ENCODE measurements at places on chromosomes 6 and 20. TPM values are rescaled to one million over a fixed set of nuclear protein-coding genes. Genes with fewer than 3 reads are reported as not detected.

DNA sequence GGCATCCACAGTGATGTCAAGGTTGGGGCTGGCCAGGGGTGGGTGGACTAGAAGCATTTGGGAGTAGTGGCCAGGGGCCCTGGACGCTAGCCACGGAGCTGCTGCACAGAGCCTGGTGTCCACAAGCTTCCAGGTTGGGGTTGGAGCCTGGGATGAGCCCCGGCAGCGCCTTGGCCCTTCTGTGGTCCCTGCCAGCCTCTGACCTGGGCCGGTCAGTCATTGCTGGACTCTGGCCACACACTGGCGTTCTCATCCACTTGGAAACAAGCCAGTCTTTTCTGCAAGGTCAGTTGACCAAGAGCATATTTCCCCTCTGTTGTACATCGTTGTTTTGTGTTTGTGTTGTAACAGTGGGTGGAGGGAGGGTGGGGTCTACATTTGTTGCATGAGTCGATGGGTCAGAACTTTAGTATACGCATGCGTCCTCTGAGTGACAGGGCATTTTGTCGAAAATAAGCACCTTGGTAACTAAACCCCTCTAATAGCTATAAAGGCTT is 8.4 kb downstream of the PSMA7 start:
- no peak for DNase-seq

The BMP7 gene
- total RNA-seq = 10.5 TPM

DNA sequence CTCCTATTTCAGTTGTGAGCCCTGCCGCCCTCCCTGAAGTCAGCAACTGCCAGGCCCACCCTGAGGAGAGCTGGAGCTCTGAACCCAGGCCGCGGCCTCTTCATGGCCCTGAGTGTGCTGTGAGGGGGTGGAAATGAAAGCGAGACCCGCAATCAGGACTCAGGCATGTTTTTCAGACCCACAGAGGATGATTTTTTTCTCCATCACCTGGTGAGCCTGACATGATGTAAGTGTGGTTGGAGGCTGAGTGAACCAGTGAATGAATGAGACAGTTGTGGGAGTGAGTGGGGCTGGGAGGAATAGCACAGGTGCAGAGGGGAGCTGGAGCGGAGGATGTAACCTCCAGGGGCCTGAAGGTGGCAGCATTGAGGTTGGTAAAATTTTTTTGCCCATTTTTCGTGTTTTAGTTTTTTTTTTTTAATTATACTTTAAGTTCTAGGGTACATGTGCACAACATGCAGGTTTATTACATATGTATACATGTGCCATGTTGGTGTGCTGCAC is 18.3 kb downstream of the RAET1L start:
- DNase-seq = no peak

DNA sequence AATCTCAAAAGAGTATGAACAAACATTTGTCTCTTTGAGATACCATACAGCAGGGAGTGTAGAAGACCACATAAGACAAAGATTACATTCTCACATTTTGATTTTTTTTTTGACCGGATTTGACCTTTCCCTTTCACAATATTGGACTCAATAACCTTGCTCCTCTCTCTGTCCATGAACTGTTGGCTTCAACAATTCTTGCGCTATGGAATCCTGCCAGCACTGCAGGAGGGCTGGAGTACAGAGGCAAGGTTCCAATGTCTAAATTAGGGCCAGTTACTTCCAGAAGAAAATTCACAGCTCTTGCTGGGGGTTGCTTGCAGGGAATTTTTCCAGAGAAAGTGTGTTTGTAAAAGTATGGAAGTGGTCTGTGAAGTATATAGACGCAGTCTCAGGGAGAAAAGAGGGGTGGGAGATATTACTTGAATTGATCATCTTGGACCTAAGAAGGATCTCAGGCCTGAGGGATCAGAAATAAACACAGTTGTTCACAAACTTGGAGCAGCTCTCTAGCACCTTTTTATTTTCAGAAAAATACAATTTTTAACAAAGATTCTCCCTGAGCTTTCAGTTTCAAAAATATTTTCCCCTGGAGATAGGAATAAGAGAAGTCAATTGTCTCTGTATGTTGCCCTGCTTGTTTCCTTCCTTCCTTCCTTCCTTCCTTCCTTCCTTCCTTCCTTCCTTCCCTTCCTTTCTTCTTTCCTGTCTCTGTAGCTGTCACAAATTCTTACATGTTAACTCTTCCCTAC is 765.9 kb downstream of the BCKDHB start:
- no peak for DNase-seq

GRCh38 chr6:136059308-136059707 is 190.8 kb downstream of the MTFR2 start:
- no peak for DNase-seq

DNA sequence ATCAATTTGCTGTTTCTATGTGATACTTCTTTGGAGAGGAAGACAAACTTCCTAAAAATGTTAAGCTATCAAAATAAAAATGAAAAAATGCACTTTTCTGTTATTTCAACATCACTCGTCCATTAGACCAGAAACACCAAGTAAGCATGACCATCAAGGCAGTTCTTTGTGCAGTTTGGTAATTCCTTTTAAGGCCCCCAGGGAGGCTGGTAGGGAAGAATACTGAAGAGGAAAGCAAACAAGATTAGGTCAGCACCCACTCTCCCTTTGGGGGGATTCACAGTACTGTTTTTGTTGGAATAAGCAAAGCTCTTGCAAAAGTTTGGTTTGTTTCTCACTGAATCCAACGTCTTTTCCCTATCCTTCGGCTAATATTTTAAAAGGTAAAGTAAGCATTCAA is 206.8 kb upstream of the SLC35B3 start:
- no peak for DNase-seq

DNA sequence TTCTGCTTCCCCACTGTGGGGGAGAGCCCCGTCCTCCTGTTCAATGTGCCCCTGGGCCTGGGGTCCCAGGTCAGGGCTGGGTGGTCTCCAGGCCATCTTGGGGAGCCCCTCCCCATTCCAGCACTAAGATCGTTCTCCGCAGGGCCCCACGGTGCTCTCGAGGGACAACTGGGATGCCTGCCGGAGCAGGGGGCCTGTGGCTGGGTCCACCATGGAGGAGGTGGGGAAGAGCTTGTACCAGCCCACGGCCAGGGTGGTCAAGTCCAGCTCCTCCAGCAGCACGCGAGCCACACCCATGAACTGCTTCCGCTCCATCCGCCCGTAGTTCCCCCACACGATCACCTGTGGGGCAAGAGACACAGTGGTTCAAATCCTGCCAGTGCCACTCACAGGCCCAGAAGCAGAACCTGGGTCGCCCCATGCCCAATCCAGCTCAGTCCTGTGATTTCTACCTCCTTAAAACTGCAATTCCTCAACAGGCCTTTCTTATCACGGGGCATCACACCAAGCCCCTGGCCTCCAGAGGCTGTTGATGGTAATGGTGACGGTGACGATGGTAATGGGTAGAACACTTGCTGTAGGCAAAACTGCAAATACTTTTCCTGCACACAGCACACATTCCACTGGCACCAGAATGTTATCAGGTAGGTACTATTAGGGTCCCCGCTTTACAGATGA is 10.5 kb downstream of the KCNK15 start:
- no peak for DNase-seq

DNA sequence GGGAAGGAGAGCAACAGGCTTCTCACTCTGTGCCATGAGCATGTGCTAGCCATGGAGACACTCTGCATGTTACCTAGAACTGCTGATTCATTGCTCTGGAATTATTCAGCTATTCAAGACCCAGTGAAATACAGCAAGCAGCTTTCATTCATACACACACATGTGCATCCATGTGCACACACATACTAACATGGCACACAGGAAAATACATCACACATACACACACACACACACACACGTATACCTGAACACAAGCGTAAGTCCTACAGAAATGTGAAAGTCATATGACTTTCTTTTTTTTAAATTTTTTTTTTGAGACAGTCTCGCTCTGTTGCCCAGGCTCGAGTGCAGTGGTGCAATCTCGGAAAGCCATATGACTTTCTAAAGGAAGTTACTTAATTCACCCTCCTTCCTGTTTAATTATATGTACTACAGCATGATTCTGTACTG is 108.2 kb upstream of the NFATC2 start:
- no peak for DNase-seq

GRCh38 chr6:53794137-53794719 is 577 bp upstream of the LRRC1 start:
- DNase-seq = peak; percentile 72

GRCh38 chr20:24684421-24684871 is 215.0 kb downstream of the SYNDIG1 start:
- DNase-seq = no peak

The DEFB121 gene
- not detected for total RNA-seq

The GLP1R gene
- 0.23 TPM for total RNA-seq

The SLPI gene
- total RNA-seq = 168 TPM

The BLTP3A gene
- 24.3 TPM for total RNA-seq

The ERVFRD-1 gene
- not detected for total RNA-seq

DNA sequence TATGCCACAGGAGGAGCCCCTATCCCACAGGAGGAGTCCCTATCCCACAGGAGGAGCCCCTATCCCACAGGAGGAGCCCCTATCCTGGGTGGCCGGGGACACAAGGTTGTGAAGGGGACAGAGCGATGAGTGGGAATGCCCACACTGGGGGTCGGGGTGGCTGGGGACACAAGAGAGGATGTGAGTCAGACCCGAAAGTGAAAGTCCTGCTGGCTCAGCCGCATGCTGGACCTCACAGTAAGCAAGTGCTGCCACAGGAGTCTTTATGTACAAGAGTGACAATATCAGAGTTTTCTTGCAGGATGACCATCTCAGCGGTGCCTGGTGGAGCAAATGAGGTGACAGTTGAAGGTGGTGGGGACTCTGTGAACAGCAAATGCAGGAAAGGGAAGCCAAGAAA is 93.7 kb downstream of the PSMB1 start:
- no peak for DNase-seq

DNA sequence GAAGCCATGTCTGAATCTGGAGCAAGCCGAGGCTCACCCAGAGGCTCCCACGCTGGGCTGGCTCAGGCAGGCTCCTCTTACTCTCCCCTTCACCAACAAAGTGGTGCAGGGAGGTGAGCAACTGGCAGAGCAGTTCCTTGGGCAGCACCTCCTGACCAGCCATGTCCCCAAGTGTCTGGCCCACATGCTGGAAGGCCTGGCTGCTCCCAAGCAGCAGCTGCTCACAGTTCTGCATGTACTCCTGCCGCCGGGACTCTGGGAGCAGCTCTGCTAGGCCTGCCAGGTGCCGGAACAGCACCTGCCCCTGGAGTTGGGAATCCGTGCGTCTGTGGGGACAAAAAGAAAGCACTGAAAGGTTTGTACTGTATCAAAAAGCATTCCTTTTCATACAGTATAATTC is 57.1 kb upstream of the LYRM2 start:
- no peak for DNase-seq

GRCh38 chr6:145814501-145815308 is at the start of gene FBXO30:
Gene FBXO30, minus strand, starts transcription at chr6:145814795. Its CDS starts 8,390 bp downstream, at chr6:145806405.
- peak; percentile 80 for DNase-seq

The KCNK16 gene
- not detected for total RNA-seq

GRCh38 chr20:18678549-18679419 is 90.9 kb downstream of the DTD1 start:
- DNase-seq = no peak

DNA sequence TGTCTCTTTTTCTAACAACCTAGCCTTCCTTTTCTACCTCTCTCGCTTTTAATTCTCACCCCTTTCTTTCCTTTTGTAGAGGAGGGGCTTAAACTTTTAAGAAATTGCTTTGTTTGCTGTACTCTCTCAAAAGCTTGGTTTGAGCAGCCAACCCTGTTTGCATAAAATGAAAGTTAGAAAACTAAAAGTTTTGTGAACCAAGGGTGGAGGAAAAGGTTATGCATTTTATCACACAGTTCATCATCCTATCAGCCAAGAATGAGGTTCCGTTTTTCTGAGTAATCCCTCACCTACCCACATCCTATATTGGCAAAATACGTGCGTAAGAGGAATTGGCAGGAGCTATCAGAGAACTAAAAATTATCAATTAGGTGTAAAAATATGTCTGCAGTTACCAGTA is 42.8 kb upstream of the LOC128125822 start:
- DNase-seq = no peak

The MUC21 gene
- 0.28 TPM for total RNA-seq

DNA sequence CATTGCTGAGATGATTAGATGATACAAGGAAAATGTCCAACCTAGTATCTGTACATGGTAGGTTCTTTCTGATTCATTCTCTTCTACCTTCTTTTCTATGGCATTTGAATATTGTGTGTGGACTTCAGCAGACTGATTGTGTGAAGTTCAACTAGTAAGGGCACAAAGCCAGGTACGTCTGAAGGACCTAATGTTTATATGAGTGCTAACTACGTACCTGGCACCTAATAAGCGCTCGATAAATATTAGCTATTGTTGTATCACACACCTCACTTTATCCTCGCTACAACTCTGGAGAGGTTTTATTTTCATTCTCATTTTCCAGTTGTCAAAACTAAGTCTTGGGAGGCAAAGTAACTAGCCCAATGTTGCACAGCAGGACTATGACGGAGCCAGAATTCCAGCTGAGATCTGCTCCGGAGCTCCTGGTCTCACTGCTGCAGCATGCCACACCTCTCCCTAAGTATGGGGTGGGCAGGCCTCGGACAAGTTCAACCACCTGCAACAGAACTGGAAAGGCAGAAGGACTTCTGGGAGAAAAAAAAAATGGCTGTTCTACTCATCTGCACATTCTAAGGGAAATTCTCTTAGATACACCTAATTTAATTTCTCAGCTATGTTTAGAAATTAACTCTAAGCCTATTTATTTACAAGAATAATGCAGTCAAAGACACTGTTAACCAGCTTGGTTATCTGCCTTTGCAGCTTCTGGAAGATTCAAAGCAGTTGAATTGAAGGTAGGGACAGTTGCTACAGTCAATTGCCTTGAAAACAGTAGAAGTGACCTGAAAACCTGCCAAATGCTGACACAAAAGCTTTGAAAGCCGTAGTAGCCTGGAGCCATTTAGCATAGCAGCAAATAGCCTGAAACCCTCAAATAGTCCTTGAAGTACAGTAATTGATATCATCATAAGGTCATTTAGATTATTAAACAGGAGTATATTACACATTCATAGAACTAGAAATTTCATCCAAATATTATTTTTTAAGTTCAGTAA is 165.0 kb downstream of the PDE7B start:
- no peak for DNase-seq

DNA sequence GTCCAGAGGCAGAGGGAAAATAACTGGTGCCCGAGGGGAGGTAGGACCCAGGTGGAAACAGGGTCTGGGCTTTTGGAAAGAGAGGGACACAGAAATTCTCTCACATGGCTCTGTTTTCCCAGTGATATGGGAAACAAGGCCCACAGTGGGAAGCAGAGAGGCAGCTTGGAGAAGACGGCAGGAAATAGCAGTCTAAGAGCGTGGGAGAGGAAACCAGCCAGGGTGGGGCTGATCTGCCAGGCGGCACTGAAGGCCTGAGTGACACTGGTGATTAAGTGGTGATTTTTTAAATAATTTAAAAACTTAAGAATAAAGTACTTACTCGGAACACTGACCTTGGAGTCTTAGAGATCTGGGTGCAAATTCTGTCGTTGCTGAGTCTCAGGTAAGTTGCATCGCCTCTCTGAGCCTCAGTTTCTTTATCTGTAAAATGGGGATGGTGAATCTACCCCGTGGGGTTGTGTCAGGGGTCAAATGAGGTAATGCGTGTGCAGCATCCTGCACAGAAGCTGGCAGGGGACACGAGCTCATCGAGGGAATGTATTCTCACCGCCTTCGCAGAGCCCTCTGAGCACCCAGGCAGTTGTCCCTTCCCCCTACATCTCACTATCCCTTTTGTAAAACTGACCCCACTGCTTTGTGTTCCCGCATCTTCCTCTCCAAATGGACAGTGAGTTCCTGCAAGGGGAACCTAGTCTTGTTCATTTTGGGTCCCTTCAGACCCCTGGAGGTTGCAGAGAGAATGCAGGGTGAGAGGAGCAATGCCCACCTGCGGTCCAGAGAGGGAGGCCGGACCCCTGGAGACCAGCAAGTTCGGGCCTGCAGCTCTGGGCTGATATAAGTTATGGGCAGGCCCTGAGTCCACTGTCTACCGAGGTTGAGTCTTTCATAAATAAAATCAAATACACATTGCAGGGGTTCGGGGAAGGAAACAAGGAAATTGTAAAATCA is 228.6 kb upstream of the PMEPA1 start:
- DNase-seq = no peak
